ENCODE measurements at places on chromosomes 12 and 14. TPM values are rescaled to one million over a fixed set of nuclear protein-coding genes. Genes with fewer than 3 reads are reported as not detected.
A peak's percentile ranks its signal among the peaks of the same experiment; 100 is the strongest.

MVK gene
- 40.0 TPM for total RNA-seq

TSPAN31 gene
- 53.3 TPM for total RNA-seq

KRT79 gene
- total RNA-seq = not detected

LRTM2 gene
- not detected for total RNA-seq

PCED1B gene
- 9.2 TPM for total RNA-seq

PDE3A gene
- 18.3 TPM for total RNA-seq

CBLN3 gene
- total RNA-seq = 1.3 TPM

CLEC6A gene
- not detected for total RNA-seq

LRRC43 gene
- total RNA-seq = 4.8 TPM

TSHR gene
- total RNA-seq = 0.98 TPM

FAM161B gene
- 8.2 TPM for total RNA-seq

NRIP2 gene
- 11.7 TPM for total RNA-seq

OAS1 gene
- total RNA-seq = 17.5 TPM

EPS8 gene
- total RNA-seq = 80.3 TPM

TGM1 gene
- 13.1 TPM for total RNA-seq

GRCh38 chr14:89251061-89251460 lies 166.0 kb downstream of the FOXN3 start:
- DNase-seq = no peak
- H3K4me1 ChIP-seq = peaks cover 3% of the 10 kb centered on the region
- H3K4me3 ChIP-seq = no peak overlapping the region
- no peaks in the 10 kb centered on the region for H3K36me3 ChIP-seq

- H3K4me3 ChIP-seq = no peak overlapping the region
- DNase-seq = no peak
- H3K27me3 ChIP-seq = no peaks in the 10 kb centered on the region
- no peaks in the 10 kb centered on the region for H3K4me1 ChIP-seq
- no peak overlapping the region for H3K27ac ChIP-seq
Measured at GRCh38 chr14:88209273-88209672, 113.8 kb downstream of the KCNK10 start.

GRCh38 chr12:111434680-111435338 lies 29.1 kb downstream of the SH2B3 start:
- H3K4me1 ChIP-seq = peaks cover 35% of the 10 kb centered on the region
- H3K27ac ChIP-seq = peak overlapping the region; percentile 86

GRCh38 chr14:20667957-20668356 lies 16.4 kb upstream of the RNASE4 start:
- no peak overlapping the region for H3K4me3 ChIP-seq
- no peak overlapping the region for H3K27ac ChIP-seq
- H3K27me3 ChIP-seq = peaks cover 10% of the 10 kb centered on the region
- no peaks in the 10 kb centered on the region for H3K4me1 ChIP-seq
- no peaks in the 10 kb centered on the region for H3K36me3 ChIP-seq
- DNase-seq = no peak

- no peak overlapping the region for H3K4me3 ChIP-seq
- peaks cover 24% of the 10 kb centered on the region for H3K36me3 ChIP-seq
Measured at GRCh38 chr14:75283833-75284563, 5.4 kb downstream of the FOS start.

DNA sequence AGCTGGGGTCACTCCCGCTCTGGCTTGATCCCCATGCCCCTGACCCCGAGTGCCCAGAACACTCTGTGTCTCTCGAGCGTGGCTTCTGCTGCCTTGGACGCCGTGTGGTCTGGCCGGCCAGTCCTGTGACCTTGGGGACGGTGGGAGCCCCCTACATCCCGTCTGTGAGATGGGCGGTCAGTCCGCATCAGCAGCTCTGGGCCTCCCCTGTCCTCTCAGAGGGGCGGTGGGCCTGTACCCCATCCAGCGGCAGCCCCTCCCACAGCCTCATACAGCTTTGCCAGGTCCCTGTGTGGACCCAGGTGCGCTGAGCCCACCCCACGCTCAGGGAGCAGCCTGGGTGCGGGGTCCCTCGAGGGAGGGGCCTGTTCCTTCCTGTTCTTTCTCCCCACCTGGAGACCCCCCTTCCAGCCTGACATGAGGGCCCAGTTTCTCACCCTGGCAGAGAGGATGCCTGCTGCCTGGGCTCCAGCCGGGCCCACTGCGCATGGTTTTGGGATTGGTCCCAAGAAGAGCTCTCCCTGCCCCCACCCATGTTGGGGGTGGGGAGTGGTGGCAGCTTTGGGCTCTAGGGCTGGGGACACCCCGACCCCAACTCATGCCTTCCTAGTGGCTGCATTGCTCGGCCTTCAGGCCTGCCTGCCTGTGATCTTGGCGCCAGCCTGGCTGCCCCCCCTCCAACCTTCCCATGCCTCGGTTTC lies 1.5 kb downstream of the MTA1 start:
- H3K4me1 ChIP-seq = peaks cover 19% of the 10 kb centered on the region
- DNase-seq = no peak
- peak overlapping the region; percentile 17 for H3K27ac ChIP-seq

- no peak overlapping the region for H3K27ac ChIP-seq
- no peaks in the 10 kb centered on the region for H3K4me1 ChIP-seq
- no peaks in the 10 kb centered on the region for H3K27me3 ChIP-seq
- DNase-seq = no peak
- H3K36me3 ChIP-seq = no peaks in the 10 kb centered on the region
Measured at GRCh38 chr12:19695244-19696098, 256.2 kb downstream of the AEBP2 start.

DNA sequence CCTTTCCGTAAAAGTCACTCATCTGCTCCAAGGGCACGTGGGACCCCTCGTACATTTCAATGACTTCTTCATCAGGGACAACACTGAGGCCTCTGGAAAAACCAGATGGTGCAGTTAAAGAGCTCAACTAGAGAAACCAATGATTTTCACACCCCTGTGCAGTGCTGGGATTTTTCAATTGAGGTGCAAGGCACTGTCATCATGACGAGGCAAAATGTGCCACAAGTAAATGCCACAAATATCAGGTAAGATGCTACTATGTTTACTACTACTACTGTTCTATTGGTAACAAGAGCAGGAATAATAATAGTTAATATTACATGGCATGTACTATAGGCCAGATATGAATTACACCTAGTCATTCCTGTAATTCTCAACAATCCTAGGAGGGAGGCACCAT lies 42.4 kb downstream of the NT5DC3 start:
- H3K4me1 ChIP-seq = no peaks in the 10 kb centered on the region
- no peak overlapping the region for H3K27ac ChIP-seq
- peaks cover 5% of the 10 kb centered on the region for H3K36me3 ChIP-seq
- H3K27me3 ChIP-seq = no peaks in the 10 kb centered on the region
- DNase-seq = no peak
- no peak overlapping the region for H3K4me3 ChIP-seq

DNA sequence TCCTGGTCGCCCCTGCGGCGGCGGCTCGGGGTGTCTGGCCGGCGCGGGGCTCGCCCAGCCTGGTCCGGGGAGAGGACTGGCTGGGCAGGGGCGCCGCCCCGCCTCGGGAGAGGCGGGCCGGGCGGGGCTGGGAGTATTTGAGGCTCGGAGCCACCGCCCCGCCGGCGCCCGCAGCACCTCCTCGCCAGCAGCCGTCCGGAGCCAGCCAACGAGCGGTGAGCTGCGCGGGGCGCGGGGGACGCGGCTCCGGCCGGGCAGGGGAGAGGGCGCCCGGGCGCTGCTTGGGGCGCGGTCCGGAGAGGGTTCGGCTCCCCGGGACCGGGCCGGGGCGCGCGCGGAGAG lies at the start of gene LGALS3:
Gene LGALS3 (plus strand): TSS at position 167 of the 342 bp plus-strand sequence. CDS start 8,122 bp downstream, outside the sequence.
- H3K27ac ChIP-seq = peak within 1 kb of the TSS; percentile 82
- H3K27me3 ChIP-seq = no peaks in the 10 kb centered on the region
- no peaks in the 10 kb centered on the region for H3K4me1 ChIP-seq
- no peaks in the 10 kb centered on the region for H3K36me3 ChIP-seq
- peak within 1 kb of the TSS; percentile 79 for H3K4me3 ChIP-seq
- peak; percentile 42 for DNase-seq

- H3K27me3 ChIP-seq = no peaks in the 10 kb centered on the region
- DNase-seq = peak; percentile 48
- no peak overlapping the region for H3K27ac ChIP-seq
- no peak overlapping the region for H3K4me3 ChIP-seq
- H3K36me3 ChIP-seq = peaks cover 14% of the 10 kb centered on the region
- no peaks in the 10 kb centered on the region for H3K4me1 ChIP-seq
Measured at GRCh38 chr12:98725476-98726247, 80.6 kb downstream of the APAF1 start.

GRCh38 chr14:21804981-21805380 lies 131.4 kb upstream of the OR4E1 start:
- H3K36me3 ChIP-seq = no peaks in the 10 kb centered on the region
- no peak for DNase-seq
- H3K27ac ChIP-seq = no peak overlapping the region
- no peaks in the 10 kb centered on the region for H3K27me3 ChIP-seq
- H3K4me1 ChIP-seq = no peaks in the 10 kb centered on the region
- no peak overlapping the region for H3K4me3 ChIP-seq

GRCh38 chr12:81176796-81177195 lies 98.9 kb downstream of the ACSS3 start:
- no peak for DNase-seq
- H3K4me3 ChIP-seq = no peak overlapping the region
- no peaks in the 10 kb centered on the region for H3K36me3 ChIP-seq
- no peaks in the 10 kb centered on the region for H3K4me1 ChIP-seq
- H3K27me3 ChIP-seq = no peaks in the 10 kb centered on the region

GRCh38 chr14:105900398-105901160 lies 374.2 kb downstream of the TMEM121 start:
- DNase-seq = no peak
- no peaks in the 10 kb centered on the region for H3K27me3 ChIP-seq
- H3K4me3 ChIP-seq = no peak overlapping the region

DNA sequence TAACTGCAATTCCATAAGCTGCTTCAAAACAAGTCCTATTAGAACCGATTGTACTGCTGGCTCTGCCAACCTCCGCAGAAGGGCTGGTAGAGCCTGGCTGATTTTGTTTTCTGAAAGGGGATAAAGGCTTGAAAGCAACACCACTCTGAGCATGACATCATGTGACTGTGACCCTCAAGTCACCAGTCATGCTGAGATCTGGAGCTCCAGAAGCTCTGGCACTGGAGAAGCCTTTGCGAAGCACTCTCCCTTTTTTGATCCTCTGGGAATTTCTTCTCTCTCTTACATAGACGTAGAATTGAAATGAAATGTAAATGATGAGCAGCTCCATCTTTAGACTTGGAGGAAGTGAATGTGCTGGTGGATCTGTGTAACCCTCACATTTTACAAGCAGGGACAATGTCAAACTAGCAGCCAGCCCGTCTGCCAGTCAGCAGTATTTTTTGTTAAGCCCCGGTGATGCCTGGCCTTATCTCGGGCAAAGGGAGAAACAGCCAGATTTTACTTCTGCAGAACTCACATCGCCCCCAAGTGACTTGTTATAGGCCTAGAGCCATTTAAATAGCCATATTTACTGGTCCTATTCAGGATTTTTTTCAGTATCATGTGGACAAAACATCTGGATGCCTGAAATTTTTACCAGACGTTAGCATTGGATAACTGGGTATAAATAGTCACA lies 112.1 kb upstream of the NPAS3 start:
- DNase-seq = peak; percentile 23
- no peak overlapping the region for H3K4me3 ChIP-seq
- no peak overlapping the region for H3K27ac ChIP-seq
- no peaks in the 10 kb centered on the region for H3K27me3 ChIP-seq
- no peaks in the 10 kb centered on the region for H3K36me3 ChIP-seq
- H3K4me1 ChIP-seq = no peaks in the 10 kb centered on the region

DNA sequence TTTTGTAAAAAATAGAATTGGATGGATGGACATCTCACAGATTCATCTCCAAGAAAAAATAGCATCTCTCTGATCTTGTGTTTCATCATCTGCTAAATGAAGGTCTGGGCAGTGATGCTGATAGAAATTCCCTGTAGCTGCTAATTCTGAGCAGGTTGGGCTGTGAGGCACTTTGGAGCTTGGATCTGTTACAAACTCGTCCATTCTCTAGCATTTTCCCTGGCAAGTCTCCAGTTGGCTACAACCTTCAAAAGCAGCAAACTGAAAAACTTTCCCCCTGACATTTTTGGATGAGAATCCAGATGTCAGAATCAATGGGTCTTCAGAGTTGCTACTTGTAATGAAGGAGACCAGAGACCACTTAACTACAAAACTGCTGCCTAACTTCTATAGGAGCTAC lies 72.7 kb downstream of the TPH2 start:
- H3K36me3 ChIP-seq = no peaks in the 10 kb centered on the region
- no peaks in the 10 kb centered on the region for H3K4me1 ChIP-seq
- no peaks in the 10 kb centered on the region for H3K27me3 ChIP-seq
- no peak overlapping the region for H3K27ac ChIP-seq

GRCh38 chr12:27592548-27592947 lies 68.5 kb downstream of the PPFIBP1 start:
- no peaks in the 10 kb centered on the region for H3K27me3 ChIP-seq
- DNase-seq = peak; percentile 37
- peak overlapping the region; percentile 19 for H3K27ac ChIP-seq
- no peak overlapping the region for H3K4me3 ChIP-seq
- H3K36me3 ChIP-seq = no peaks in the 10 kb centered on the region

DNA sequence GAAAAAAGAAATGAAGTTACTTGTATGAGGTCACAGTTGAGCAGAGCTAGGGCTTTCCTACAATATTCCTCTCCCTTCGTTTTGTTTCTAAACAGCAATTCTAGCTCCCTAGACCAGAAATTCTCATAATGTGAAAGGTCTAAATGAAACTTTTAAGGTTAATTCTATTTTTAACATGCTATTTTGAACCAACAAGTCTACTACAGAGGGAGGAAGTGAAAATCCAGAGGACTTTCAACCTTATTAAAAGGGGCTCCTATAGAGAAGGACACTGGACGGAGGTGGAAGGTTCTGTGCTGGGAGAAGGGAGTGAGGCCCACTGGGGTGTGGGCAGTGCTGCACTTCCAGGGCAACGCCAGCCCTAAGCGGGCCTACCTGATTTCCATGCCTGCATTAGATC lies 13.4 kb downstream of the GSG1 start:
- no peak overlapping the region for H3K27ac ChIP-seq
- DNase-seq = no peak
- H3K36me3 ChIP-seq = no peaks in the 10 kb centered on the region
- H3K4me1 ChIP-seq = peaks cover under 1% of the 10 kb centered on the region
- H3K27me3 ChIP-seq = no peaks in the 10 kb centered on the region

DNA sequence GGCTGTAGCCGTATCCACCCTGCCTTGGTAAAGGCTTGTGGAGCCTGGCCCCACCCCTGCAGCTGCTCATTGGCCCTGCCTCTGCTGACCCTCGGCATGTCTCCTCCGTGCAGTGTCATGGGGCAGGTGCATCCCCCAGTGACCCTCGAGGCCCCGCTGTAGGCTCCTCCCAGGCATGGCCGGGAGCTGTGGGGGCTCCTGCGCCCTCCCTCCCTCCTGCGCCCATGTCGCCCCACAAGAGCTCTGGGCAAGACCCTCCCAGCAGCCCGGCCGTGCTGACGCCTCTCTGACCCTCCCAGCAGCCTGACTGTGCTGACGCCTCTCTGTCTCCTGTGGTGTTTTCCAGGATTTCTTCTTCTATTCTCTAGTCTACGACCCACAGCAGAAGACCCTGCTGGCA lies 20.8 kb upstream of the CRIP2 start:
- peaks cover 6% of the 10 kb centered on the region for H3K36me3 ChIP-seq
- H3K27ac ChIP-seq = no peak overlapping the region
- no peaks in the 10 kb centered on the region for H3K4me1 ChIP-seq
- H3K27me3 ChIP-seq = no peaks in the 10 kb centered on the region
- no peak overlapping the region for H3K4me3 ChIP-seq

- H3K36me3 ChIP-seq = no peaks in the 10 kb centered on the region
- H3K4me3 ChIP-seq = peak overlapping the region; percentile 89
- peaks cover 2% of the 10 kb centered on the region for H3K4me1 ChIP-seq
- H3K27me3 ChIP-seq = no peaks in the 10 kb centered on the region
- H3K27ac ChIP-seq = peak overlapping the region; percentile 79
- no peak for DNase-seq
Measured at GRCh38 chr12:59595565-59595882, 305 bp upstream of the SLC16A7 start.

Measured in kidney (tissue), 22 donors.